ENCODE measurements at places on chromosomes 13 and 19.

GRCh38 chr19:9796113-9796773 lies 22.6 kb downstream of the FBXL12 start:
- DNase-seq, result peak; percentile 66

DNA sequence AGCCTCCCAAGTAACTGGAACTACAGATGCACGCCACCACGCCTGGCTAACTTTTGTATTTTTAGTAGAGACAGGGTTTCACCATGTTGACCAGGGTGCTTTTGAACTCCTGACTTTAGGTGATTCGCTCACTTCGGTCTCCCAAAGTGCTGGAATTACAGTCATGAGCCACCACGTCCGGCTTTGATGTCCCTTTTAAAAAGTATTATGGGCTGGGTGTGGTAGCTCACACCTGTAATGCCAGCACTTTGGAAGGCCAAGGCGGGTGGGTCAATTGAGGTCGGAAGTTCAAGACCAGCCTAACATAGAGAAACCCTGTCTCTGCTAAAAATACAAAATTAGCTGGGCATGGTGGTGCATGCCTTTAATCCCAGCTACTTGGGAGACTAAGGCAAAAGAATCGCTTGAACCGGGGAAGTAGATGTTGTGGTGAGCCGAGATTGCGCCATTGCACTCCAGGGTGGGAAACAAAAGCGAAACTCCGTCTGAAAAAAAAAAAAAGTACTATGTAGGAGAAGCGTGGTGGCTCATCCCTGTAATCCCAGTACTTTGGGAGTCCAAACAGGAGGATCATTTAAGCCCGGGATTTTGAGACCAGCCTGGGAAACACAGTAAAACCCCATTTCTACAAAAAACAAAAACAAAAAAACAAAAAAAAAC lies 22.8 kb upstream of the ERVV-1 start:
- DNase-seq, result no peak

- DNase-seq, result no peak
These were observed 335.5 kb downstream of the FOXO1 start for GRCh38 chr13:40330950-40331349.

GRCh38 chr13:104975272-104975671 lies 1560.2 kb downstream of the EFNB2 start:
- no peak for DNase-seq

DNA sequence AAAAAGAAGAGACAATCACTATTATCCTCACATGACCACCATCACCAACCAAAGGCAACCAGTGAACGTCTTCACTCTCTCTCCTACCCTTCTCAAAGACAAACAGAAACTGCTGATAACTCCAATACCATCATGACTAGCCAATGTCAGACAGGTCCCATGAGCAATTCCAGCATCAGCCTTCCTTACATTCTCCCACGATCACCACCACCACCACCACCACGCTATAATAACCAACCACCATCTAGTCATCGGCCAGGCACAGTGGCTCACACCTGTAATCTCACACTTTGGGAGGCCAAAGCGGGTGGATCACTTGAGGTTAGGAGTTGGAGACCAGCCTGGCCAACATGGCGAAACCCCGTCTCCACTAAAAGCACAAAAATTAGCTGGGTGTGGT lies 3.9 kb downstream of the MYO1F start:
- DNase-seq, result no peak

DNA sequence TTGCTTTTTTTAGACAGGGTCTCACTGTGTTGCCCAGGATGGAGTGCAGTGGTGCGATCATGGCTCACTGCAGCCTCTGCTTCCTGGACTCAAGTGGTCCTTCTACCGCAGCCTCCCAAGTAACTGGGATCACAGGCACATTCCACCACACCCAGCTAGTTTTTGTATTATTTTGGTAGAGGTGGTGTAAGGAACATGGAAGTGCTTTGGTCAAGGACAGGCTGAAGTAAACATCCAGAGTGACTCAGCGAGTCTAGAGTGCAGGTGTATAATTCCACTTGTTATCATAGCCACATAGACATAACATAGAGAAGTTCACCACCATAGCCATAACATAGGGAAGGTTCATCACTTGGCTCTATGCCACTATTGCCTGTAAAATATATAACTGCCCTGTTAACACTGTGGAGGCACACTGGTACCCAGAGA lies 98.6 kb downstream of the RBM26 start:
- DNase-seq, result no peak

DNA sequence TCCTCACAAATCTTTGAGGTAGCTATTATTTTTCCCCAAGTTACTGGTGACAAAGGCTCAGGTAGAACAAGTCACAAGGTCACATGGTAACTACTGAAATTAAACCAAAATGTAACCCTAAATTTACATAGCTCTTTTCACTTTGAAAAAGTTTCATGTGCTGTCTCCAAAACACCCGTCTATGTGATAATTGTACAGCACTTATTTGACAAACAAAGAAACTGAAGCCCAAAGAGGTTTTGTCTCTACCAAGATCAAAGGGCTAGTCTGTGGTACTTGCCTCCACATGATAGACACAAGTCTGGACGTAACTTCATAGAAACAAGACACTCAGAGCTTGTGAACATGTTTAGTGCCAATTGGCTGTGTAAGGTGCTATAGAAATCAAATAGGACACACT lies 108.3 kb downstream of the SACS start:
- no peak for DNase-seq

DNA sequence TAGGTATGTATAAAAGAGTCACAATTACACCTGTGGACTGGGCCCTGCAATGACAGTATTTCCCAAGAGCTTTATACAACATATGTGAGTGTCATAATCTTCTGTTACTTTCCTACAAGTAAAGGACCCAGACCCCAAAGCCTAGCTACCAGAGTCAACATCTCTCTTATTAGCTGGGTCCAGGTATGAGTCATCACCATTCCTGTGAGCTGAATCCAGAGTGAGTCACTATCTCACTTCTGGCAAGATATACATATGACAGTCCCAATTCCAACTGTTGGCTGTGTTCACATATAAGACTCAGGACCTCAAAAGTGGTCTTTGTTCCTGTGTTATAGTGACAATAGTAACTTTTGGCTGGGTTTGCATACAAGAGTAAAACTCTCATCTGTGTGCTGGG lies 46.7 kb downstream of the ZNF729 start:
- no peak for DNase-seq

DNA sequence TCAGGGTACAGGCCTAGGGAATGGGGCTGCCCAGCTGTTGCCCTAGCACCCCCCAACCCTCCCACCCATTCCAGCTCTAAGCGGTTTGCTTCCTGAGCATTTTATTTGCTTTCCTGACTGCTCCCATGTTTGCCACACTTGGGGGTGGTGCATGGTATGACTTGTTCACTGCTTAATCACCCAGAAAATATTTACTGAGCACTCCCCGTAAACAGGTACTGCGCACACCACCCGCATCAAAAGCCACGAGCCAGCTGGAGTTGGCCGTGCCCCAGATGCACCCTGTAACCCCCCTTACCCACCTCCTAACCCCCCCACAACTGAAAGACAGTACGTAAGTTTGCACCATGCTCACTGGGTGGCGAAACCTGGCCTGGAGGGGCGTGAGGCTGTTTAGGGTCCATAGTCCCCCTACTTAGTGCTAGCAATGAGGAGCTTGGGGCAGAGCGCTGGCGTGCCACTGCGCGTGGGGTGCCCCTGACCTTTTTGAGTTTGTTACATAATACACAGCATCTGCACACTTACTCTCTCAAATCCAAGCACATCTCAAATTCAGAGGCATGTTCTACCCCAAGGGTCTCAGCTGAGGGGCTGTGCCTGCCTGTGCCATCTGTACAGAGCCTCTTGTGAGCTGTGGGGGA lies 29.8 kb downstream of the DPF1 start:
- DNase-seq, result no peak

GRCh38 chr13:112845511-112846144 lies 123.4 kb upstream of the MCF2L start:
- DNase-seq, result no peak

- DNase-seq, result no peak
These were observed 15.9 kb downstream of the ZNF573 start for GRCh38 chr19:37763488-37763887.

DNA sequence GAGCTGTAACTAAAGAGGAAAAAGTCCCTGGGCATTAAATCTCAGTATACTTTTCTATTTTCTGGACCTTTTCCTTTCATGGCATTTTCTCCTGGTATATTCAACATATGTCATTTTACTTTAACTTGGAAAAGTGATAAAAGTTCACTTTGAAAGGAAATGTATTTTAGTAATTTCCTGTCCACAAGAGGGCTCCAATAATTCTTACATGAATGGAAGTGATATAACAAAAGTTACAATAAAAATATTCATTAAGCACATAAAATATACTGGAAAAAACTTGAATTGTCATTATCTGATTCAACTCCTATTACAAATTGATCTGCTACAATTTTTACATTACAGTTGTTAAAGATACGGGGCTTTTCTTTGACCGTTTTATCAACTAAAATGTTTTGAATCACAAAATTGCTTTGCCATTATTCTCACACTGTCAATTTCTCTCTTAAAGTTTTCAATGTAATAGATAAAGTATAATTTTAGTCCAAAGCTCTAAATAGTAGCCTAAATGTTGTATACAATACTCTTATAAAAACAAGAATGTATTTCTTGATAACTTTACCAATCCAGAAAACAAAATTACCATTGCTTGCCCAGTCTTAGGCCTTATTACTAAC lies 4.9 kb downstream of the UBL3 start:
- no peak for DNase-seq

GRCh38 chr19:45159971-45160324 lies 834 bp downstream of the NKPD1 start:
- no peak for DNase-seq

DNA sequence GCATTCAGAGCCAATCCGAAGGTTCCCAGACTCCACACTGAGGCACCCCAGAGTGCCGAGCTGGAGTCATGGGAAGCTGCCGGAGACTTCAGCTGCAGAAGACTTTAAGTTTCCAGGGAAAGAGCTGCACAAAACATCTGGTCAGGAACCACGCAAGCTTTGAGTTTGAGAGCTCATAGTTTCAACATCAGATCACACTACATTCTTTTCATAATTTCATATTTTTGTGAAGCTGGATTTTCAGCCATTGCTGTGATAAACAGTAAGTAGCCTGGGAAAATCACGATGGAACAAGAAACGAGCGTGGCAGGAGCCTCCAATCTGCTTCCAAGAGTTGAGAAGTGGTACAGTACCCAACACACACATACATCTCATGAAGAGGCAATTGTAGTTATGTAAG lies 25.5 kb upstream of the ATP12A start:
- no peak for DNase-seq

DNA sequence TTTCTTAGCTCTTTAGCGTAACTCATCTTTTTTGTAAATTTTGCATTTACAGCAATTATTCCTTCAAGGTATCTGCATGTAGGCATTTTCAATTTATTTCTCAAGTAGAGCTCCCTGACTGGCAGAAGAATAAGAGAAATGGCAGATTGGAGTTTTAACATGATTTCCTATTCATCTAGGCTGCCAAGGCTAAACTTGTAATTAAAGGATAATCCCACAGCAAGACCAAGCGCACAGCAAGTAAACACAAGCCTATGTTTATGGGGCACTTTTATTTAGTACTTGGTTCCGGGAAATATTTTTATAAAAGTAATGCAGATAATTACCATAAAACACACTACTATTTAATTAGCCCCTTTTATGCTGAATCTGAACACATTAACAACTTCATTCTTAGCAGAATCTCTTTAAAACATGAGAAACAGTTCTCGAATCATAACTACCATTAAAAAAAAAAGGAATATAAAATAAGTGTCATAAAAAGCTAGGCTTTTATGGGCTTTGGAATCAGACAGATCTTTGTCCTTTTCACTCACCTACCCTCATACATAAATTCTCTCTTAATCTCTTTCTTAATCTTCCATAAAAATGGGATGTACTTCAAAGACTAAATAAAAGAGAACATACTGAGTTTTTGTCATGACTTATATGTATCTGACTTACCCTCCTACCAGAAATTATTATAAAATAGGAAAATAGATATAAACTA lies 961.6 kb upstream of the MIR17HG start:
- no peak for DNase-seq

- no peak for DNase-seq
These were observed 1735.6 kb upstream of the SPRY2 start for GRCh38 chr13:82076496-82076895.

DNA sequence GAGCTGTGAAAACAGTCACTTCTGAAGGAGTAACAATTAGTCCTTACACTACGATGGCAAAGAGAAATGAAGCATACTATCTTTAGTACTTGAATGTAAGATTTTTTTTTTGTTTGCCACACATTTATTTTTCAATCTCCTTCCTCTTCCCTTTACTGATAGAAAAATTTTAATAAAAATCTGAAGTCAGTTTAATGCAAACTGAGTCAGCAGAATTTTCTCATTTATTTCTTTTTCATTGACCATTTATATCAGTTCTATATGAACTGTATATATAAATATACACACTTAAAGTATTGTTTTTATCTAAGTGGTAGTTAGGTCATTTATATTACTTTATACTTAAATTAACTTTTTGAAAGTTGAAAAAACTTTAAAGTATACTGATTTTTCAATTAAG lies 1009.1 kb upstream of the SPRY2 start:
- DNase-seq, result no peak

DNA sequence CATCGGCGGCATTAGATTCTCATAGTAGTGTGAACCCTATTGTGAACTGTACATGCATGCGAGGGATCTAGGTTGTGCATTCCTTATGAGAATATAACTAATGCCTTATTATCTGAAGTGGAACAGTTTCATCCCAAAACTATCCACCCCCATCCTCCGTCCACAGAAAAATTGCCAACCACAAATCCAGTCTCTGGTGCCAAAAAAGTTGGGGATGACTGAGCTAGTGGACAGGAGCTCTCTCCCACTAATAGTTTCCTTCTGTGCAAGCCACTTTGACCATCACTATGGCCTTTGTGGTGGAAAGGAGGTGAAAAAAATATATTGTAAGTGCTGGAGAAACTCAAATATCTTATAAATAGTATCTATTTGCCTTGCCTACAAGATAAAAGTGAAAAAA lies 857.8 kb downstream of the DIAPH3 start:
- DNase-seq, result no peak

GRCh38 chr13:26839682-26840081 lies 79.1 kb upstream of the GPR12 start:
- DNase-seq, result no peak

DNA sequence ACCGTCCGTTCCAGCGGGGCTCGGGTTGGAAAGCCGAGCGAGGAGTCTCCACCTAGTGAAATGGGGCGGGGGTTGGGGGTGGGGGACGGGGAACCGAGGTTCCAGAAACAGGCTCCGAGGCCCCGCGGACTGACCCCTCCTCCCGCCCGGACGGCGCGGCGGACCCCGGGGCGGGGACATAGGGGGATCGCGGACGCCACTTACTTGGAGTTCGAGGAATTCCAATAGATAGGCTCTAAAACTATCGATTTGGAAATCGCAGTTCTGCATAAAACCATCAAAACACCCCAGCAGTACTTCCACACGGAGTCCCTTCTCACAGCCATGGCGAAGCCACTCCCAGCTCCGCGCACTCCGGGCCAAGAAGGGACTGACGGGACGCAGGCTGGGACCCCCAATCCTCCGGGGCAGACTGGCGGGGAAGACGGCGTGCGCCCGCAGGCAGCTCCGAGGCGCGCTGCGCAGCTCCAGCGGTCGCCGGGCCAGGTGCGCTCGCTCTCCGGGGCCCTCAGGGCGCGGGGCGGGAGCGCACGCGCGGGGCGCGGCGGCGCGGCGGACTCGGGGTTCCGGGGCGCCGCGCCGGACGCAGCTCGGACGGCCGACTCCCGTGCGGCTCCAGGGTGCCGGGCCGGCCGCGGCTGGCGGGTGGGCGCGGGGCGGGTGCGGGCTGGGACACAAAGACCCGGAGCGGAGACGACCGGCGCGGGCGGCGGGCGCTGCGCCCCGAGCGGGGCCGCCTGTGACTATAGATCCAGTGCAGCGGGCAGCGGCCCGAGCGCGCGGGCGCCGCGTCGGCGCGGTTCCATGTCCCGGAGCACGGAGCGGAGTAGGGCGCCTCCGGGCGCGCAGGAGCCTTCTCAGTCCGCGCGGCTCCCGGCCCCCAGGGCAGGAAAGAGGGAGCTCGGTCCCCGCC lies 567 bp downstream of the EFNB2 start:
- DNase-seq, result no peak

Data from NCI-H510A (cell line).